Right renal pelvis (tissue), 4 donors: ENCODE measurements at places on chromosomes 7 and 10. TPM values are rescaled to one million over a fixed set of nuclear protein-coding genes. Genes with fewer than 3 reads are reported as not detected.

SFXN2 gene
- 49.0 TPM for polyA plus RNA-seq

TFR2 gene
- polyA plus RNA-seq, result 1.4 TPM

TBC1D12 gene
- polyA plus RNA-seq, result 22.7 TPM

KCNMA1 gene
- 2.9 TPM for polyA plus RNA-seq

MAGI2 gene
- 43.5 TPM for polyA plus RNA-seq

PTPN20 gene
- 1.9 TPM for polyA plus RNA-seq

CYP26C1 gene
- 0.10 TPM for polyA plus RNA-seq

PPP1R3C gene
- 44.7 TPM for polyA plus RNA-seq

TDRD1 gene
- not detected for polyA plus RNA-seq

ANKRD7 gene
- polyA plus RNA-seq, result 2.6 TPM

RBM33 gene
- polyA plus RNA-seq, result 37.6 TPM

TAS2R39 gene
- not detected for polyA plus RNA-seq
